ENCODE measurements at places on chromosomes 5 and 9.

DNA sequence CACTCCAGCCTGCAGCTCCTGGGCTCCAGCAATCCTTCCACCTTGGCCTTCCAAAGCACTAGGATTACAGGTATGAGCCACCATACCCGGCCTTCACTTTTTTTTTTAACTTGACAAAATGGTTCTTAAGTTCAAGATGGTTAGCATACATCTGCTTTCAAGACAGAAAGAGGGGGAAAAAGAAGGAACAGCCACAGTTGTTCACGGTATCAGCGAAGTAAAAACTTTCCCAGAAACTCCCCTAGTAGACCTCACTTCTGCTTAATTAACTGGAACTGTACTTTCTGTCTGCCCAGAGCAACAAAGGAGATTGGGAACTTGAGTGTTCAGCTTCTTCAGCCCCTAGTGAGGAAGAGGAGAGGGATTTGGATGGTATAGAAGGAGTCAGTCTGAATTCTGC lies 116.7 kb downstream of the UGCG start:
- DNase-seq, result no peak

DNA sequence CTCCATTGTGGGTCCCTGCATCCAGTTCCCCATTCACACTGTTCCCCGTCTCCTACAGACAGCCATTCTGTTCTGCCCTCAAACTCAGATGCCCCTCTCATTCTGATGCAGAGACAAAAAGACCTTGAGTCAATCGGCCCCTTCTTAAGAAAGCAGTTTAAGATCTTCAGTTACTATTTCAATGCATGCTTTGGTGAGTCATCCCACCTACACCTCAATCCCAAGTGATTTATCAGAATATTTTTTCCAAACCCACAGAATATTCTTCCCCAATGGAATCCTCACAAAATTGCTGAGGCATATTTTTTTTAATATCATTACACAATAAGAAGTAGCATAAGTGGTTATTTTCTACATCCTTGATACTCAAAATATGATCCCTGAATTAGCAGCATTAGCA lies 92.4 kb upstream of the SLC1A1 start:
- no peak for DNase-seq

DNA sequence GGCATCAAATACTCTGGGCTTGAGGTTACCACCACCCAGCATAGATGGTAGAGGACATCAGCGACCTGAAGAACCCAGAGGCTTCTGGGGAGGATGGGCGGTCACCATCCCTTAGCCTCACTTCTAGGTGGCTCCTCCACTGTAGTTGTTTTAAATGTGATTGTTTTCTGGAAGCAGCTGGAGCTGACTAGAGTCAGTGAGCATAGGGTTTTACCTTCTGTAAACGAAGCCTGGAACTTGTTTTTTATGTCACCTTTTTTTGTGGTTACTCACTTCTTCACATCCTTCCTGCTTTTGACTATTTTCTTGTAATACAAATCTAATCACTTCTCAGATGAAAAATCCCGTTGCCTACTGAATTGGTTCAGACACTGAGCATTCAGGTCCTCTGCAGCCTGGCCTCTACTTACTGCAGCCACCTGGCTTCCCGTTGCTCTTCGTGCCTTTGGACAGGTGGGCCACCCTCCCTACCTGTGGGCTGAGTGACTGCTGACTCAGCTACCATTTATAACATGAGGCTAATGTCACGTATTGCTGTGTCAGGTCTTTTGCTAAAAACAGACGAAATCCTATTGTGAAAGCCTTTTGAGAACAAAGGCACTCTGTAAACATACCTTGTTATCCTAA lies 167.8 kb downstream of the MAN2A1 start:
- DNase-seq, result no peak

DNA sequence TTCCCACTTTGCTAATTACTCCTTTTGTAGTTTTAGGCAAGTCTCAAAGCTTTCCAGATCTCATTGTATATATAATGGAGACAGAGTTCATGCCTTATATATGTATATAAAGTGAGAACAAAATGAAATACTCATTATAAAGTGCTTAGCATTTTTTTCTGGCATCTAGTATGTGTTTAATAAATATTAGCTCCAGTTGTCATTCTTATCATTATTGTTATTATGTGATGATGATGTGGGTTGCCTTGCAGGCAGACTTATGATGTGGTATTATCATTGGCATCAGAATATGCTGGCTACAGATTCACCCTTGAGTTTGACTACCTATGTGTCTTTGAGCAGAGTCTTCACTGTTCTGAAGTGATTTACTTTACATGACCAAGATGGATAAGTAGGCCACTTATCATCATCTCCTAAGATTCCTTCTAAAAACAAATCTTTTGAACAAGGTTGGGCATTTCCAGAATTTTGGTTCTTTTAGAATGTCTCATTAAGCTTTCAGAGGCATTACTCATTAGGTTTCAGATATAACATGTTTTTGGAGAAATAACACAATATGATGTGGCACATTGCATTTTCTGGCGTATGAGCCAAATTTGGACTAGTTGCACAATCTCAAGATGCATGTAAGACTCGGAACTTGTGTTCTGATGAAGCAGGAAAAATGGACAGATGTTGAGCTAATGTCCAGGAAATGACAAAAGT lies 145.6 kb upstream of the TNC start:
- DNase-seq, result no peak

DNA sequence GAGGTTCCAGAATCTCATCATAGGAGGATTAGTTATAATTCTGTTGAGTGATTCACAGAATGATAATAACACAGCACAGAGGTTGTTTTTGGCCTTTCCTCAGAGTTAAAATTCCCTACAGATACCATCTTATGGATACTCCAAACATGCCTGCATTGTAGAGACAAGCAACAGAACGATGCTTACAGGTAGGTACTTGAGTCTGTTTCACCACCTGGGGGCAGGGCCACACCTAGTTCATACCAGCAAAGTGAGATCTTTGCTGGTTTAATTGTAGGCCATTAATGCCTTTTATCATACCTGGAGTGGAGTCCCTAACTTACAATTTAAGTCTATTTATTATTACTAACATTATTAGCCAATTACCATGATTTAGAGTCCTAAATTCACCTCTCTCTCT lies 416.5 kb upstream of the TLE4 start:
- DNase-seq, result peak; percentile 31

DNA sequence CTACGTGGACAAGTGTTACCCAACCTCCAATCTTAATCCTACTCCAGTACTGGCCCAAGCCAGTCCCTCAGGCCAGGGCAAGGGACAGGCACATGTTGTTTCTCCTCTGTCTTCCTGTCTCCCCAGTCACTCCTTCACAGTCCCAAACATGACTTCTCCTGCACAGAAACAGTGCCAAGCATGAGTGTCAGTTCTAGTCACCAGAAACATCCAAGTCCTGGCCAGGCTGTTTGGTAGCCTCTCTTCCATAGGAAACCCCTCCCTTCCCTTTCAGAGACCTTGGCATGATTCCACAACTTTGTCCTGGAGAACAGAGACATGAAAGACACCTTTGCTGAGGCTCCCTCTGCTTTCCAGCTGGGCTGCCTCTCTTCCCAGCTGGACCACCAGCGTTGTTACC lies 56.2 kb upstream of the SLC2A8 start:
- no peak for DNase-seq

DNA sequence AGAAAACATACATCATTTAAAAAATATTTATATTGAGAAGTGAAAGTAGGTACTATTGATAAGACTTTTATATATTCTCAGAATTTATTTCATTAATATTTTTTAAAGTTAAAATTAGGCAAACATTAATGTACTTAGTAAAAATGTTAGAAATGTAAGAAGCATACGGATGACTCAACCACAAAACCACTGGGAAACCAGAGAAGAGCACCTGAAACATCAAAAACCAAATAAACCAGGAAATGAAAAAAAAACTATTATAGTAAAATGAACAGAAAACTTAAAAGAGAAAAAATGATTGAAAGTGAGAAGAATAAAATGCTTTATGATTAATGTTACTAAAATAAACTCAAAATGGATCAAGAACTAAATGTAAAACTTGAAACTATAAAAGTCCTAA lies 233.2 kb upstream of the DAB2 start:
- no peak for DNase-seq

DNA sequence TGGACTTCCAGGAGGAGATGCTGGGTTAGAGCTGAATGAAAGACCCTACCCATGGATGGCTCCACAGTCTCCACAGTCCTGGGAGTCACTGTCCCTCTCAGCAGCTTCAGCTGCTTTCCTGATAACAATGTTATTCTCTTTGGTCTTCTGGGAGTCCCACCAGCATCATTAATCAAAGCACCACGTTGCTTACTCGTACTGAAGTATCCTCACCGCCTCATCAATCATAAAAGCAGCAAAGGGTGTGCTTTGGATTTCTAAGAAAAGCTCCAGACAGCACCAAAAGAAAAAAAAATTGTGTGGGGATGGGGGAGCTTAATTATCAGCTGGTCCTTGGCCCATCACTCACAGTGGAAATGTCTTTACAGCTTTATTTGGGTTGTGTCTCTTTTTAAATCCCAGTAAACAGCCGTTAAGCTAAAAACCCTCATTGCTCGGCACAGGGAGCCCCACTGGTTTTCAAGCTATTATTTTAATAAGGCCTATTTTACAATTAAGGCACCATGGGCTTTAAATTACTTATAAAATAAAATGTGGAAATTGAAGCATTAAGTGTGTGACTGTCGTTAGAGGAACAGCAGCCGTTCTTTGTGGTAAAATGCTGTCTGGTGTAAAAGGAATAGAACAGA lies 538.0 kb downstream of the EBF1 start:
- DNase-seq, result no peak

DNA sequence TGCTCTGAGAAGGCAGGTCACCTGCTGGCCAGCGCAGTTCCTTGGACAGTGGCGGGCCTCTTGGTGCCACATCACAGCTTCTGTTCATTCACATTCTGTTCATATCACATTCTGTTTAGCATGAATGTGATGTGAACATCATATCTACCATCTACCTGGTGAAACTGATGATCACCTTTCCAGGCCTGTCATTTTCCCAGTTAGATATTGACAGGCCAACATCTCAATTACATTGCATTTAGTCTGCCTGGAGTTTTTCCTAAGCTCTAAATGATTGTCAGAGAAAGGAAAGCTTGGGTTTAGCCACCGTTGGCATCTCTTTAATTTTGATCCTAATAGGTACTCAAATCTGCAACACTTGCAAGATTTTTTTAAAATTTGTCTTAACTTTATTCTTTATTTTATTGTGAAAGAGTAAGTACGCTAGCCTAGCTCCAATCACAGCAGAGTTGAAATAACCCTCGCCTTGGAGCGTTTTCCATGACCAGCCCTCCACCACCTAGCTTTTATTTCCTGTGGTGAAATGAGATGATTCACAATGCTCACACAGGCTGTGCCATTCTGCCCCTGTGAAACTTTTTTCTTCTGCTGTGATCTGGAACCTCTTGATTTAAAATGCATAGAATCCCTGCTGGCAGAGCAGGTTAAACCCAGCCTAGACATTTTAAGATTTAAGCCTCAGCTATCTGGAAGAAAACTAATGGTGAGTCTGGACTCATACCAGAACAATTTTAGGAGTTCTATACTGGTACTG lies 225.0 kb downstream of the ESM1 start:
- no peak for DNase-seq

DNA sequence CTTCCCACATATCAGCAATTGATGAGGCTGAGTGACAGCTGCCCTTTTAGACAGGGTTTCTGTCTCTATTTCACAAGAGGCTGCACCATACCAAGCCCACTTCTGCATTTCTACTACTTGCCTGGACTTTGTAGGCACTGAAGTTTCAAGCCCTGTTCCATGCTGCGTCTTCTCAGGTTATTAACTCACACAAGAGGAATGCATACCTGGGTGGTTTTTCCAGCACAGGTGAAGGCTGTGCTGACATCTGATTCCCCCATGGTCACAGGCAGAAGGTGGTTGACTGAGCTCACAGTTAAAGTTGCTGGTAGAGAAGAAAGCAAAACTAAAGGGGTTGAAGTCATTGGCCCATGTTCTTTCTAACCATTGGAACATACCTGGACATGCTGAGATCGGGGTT lies 86.6 kb downstream of the MAMDC2 start:
- DNase-seq, result no peak

DNA sequence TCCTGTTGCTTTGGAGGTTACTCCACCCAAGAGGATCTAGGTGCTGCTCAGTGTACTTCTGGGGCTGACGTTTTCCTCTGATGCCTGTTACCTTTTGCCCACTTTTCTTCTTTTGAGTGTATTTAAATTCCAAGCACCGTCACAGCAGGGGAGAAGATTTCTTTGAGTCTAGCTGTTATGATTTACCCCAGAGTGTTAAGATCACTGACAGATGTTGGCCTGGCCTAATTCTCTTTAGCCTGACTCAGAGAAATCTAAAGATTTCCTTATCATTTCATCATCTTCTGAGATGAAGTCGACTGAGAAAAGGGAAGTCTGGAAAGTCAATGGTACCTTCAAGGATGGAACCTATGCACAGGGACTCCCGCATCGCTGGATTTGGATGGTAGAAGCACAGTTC lies 191.5 kb downstream of the FBXL7 start:
- DNase-seq, result no peak

GRCh38 chr9:16794103-16794502 lies 76.4 kb downstream of the BNC2 start:
- no peak for DNase-seq

DNA sequence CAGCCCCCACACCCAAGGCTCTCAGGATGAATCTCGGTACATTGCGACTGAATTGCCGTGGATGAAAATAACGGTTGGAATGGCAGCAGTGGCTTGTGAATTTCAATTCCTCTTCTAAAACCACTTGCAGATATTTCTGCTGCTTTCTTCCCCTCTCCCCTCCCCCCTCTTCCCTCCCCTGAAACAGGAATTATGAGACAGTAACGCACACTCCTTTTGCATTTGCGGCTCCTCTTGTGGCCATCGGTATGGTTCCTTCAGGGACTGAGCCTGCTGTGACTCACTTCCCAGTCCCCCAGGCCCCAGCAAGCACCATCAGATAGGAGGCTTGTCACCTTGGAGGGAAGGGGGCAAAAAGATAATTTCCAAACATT lies 9.7 kb downstream of the DCANP1 start:
- DNase-seq, result no peak

DNA sequence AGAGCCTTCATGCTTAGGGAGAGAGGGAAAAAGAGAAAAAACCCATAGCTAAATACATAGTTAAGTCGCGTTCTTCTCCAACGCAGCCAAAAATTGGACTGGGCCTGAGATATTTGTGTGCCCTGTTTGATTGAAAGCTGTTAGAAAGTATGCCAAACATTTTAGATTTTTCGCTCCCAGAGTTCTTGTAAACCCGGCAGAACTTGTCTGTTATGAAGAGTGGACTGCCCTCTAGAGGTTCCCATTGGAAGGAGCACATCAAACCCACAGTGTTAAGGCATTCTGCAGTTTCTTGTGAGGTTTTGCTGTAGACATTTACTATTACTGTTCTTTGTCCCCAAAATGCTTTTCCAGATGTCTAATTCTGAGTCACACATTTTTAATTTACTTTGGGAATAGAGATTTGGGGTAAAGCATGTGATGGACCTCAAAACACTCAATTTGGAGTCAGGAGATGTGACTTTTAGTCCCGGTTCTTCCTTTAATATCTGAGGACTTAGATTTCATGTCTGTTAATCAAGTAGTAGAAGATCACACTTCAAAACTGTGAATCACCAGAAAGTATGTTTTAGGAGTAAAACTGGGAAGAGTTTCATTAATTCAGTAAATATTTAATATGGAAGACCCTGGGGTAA lies 96.6 kb downstream of the PCSK1 start:
- peak; percentile 33 for DNase-seq

- no peak for DNase-seq
Measured at GRCh38 chr9:120360046-120360445, 219.9 kb downstream of the CDK5RAP2 start.
